Epithelial cell of esophagus (primary cell): ENCODE measurements at places on chromosomes 11 and 22.

GRCh38 chr11:72430741-72431570 lies 3.4 kb downstream of the CLPB start:
- DNase-seq = peak; percentile 63

GRCh38 chr11:74288161-74288560 lies 23.3 kb downstream of the P4HA3 start:
- DNase-seq = peak; percentile 78

- no peak for DNase-seq
Measured at GRCh38 chr11:34284156-34284555, 73.7 kb downstream of the ABTB2 start.

- no peak for DNase-seq
Measured at GRCh38 chr22:27995801-27996528, 76.9 kb upstream of the PITPNB start.

GRCh38 chr11:7688238-7688826 lies 15.0 kb upstream of the CYB5R2 start:
- peak; percentile 45 for DNase-seq

GRCh38 chr11:77167111-77167626 lies 39.1 kb downstream of the MYO7A start:
- peak; percentile 5 for DNase-seq

DNA sequence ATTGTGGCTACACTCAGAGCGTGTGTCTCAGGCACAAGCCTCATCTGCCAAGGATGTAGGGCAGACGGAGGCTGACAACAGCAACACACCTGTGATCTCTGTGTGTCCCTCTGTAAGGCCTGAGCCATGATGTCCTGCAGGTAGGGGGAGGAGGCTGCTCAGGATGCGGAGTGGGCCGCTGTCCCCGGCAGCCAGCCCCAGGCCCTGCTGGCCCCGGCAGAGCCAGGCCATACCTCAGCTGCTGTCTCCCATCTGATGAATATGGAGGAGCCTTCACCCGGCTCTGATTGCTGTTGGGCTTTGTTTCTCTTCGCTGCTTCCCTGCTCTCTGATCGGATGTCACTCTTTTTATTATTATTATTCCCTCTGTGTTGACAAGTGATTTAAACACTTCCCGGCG lies 83.6 kb upstream of the NCAM1 start:
- no peak for DNase-seq

DNA sequence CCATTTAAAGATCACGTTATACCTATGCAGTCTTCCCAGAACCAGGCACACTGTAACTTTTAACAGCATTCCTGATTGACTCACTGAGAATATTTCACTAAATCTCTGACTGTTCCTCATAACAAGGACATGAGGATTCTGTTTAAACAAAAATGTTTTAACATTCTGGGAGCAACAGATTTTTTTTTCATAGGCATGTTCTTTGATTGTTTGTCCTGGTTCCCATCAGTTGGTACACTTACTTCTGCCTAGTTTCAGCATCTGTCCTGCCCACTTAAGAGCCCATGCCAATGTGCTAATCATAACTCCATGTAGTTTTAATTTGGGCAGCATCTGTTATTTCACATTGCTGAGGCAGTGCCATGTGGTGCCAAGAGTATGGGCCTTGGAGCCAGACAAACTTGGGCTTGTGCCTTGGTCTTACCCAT lies 138.5 kb upstream of the CTSC start:
- DNase-seq = peak; percentile 30

DNA sequence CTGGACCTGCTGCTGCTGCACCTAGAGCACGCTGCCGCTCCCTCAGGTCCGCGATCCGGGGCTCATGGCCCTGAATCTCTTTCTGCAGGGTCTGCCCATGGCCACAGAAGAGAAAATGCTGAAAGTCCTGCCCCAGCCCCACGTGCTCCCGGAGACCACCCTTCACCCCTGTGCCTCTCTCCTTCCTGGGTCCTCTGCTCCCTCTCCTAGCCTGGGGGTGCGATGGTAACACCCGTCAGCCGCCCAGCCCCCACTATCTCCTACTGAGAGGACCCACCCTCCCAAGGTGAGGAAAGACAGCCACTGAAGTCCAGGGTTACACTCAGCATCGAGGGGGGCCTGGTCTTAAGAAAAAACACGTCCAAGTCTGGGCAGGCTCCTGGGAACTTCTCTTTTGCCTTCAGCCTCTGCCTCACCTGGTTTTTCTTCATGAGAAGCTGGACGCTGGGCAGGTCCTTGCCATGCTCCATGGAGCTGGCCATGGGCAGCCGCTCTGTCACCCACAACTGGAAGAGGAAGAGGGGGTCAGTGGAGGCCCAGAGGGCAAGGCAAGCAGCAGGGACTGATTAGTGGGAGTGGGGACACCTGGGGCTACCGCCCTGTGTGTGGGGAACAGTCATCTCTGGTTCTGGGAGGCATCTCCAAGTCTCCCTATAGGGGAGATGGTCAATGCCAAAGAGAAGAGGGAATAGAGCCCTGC lies 15.8 kb upstream of the RBM4B start:
- DNase-seq = no peak

DNA sequence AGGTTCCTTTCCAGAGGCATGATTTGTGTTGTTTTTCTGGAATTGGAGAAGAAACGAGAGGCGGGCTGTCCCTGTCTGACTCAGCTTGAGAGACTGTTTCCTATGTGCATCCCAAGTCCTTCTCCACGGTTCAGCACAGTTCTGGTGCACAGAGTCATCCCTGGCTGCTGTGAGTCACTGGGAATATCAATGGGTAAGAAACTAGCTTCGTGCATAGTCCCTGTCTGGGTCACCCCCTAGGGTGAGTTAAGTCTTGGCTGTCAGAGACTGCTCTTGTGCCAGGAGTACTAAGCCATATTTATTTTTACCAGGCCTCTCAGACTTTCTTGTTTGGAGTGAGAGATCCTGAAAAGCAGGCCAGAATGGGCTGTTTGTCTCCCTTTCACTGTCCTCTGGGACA lies 2.4 kb upstream of the LRP4 start:
- peak; percentile 97 for DNase-seq

DNA sequence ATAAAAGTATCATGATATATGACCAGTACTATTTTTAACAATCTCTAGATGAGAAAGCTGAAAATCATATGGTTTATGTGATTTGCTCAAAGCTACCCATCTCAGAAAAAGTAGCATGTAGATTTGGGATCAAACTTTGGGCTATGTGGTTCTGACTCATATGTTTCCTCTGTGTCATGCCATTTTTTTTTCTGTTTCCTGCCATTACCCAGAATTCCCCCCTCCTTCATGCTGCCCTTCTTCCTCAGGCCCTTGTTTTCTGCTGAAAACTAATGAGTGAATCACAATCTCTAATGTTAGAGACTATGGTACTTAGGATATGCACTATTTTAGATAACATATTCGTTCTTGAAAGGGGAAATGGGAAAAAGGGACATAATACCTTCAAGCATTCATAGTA lies 80.7 kb downstream of the JRKL start:
- no peak for DNase-seq

GRCh38 chr22:46112405-46112804 lies 37.9 kb upstream of the PPARA start:
- no peak for DNase-seq

GRCh38 chr11:7672960-7673723 lies at the start of gene CYB5R2:
CYB5R2 (minus strand) TSS chr11:7673500; CDS start chr11:7672825, 675 bp downstream.
- DNase-seq = peak; percentile 49

DNA sequence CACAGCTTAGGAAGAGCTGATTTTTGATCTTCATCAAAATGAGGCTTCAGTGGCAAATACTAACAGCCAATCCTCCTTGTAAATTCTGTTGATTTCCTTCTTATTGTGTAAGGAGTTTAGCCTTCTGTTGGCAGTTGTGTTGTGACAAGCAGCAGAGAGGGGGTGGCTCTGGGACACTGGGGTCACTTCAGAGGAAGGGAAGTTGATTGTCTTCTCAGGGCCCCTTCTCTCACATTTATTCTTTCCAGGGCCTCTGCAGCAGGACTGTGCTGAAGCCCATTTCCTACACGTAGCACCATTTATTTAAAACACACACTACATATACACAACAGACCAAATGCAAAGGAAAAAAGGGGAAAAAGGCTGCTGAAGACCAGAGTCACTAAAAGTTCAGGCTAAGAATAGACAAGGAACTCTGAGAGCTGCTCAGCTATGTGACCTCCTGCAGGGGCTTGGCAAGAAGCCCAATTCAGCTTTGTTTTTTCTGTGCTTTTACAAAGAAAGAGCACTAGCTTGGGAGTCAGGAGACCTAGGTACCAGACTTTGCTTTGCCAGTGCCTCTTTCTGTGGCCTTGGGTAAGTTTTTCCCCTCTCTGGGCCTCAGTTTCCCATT lies 28.3 kb upstream of the UPB1 start:
- no peak for DNase-seq

GRCh38 chr22:30318799-30319419 lies 7.8 kb downstream of the TBC1D10A start:
- no peak for DNase-seq

GRCh38 chr11:110159476-110159875 lies 66.3 kb downstream of the ZC3H12C start:
- no peak for DNase-seq

DNA sequence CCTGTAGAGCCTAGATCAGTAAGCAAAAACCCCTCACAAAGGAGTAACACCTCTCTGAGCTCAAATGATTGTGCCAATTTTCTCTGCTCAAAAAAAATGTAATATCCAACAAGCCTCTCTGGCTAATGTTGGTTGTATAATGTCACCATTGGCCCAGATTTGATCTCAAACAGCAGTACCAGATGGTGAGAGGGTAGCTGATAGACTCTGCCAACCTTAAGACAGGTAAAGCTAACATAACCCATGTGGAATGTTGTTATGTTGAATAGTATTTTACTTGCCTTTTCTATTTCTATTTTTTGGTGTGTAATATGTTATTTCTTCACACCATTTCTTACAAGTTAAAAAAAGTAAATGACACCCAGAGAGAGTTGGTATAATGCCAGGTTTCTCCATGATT lies 166.7 kb upstream of the GUCY1A2 start:
- DNase-seq = no peak

- peak; percentile 79 for DNase-seq
Measured at GRCh38 chr11:134242376-134242775, 10.8 kb downstream of the THYN1 start.

GRCh38 chr22:29307596-29308147 lies 1.2 kb downstream of the GAS2L1 start:
- DNase-seq = no peak

GRCh38 chr11:115922876-115923275 lies 418.7 kb upstream of the CADM1 start:
- DNase-seq = no peak

DNA sequence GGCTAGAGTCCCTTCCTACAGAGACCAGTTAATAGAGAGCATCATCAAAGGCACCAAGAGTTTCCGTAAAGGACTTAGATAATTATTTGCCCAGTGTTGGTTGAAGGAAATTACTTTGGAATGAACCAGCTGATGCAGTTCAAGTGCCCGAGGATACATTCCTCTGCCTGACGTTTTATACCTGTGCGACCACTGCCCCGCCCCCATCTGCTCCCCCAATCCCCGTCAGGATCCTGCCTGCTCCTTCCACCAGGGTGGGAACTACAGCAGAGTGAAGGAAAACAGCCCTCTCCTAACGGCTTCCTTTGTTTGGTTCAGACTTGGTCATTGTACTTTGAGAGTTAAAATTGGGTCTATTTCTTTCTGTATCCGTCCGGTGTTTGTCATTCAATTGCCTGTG lies 761.5 kb downstream of the NTM start:
- no peak for DNase-seq

- DNase-seq = peak; percentile 97
Measured at GRCh38 chr11:70270104-70270876, at the start of gene PPFIA1. PPFIA1 (plus strand) TSS chr11:70270690; CDS start chr11:70272173, 1,483 bp downstream.

GRCh38 chr11:68312780-68313573 lies 586 bp downstream of the LRP5 start:
- peak; percentile 40 for DNase-seq

DNA sequence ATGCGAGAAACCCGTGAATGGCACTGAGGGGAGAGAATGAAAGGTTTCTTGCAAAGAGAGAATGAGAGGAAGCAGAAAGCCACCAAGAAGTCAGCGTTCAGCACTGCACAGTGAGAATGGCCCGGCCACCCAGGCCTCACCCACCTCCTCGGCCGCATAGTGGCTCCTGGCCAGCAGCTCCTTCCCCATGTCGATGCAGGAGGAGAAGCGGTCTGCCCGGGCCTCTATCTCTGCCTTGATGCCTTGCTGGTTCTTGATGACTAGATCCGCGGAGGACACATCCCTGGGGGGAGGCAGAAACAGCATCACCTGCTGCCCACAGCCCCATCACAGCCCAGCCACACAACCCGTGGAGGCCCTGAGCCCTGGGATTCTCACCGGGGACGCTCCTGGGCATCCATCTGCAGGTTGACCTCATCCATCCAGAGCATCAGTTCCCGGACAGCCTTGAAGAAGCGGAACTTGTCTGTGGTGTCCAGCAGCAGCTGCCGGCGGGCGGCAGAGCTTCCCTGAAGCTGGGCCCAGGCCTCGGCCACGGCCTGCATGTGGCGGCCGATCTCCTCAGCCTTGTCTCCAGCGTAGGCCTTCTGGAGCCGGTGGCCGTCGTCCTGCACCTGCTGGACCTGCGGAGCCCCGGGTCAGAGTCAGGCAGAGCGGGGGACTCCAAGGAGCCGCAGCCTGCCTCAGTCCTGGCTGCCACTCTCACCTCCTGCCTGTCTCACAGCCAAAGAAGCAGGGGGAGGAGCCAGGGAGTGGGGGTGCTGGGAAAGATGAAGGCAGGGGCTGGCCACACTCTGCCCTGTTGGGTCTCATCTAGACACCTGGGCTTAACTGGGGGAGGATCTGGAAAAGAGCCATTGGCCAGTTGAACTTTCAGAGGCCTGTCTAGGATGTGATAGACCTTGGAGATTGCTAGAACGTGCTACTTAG lies 12.2 kb upstream of the RBM4B start:
- no peak for DNase-seq

GRCh38 chr22:44519886-44520285 lies 21.9 kb upstream of the RTL6 start:
- no peak for DNase-seq

- DNase-seq = no peak
Measured at GRCh38 chr11:99406345-99406744, 385.6 kb downstream of the CNTN5 start.

GRCh38 chr11:101553891-101554292 lies 29.9 kb downstream of the TRPC6 start:
- DNase-seq = no peak

- DNase-seq = peak; percentile 25
Measured at GRCh38 chr11:45108070-45109064, 38.1 kb upstream of the PRDM11 start.

GRCh38 chr11:47333886-47334443 lies 18.5 kb downstream of the MYBPC3 start:
- DNase-seq = no peak

GRCh38 chr22:30386960-30387827 lies at the start of gene RNF215:
RNF215 (minus strand) TSS chr22:30387411; CDS start chr22:30387313, 98 bp downstream.
- peak; percentile 75 for DNase-seq

DNA sequence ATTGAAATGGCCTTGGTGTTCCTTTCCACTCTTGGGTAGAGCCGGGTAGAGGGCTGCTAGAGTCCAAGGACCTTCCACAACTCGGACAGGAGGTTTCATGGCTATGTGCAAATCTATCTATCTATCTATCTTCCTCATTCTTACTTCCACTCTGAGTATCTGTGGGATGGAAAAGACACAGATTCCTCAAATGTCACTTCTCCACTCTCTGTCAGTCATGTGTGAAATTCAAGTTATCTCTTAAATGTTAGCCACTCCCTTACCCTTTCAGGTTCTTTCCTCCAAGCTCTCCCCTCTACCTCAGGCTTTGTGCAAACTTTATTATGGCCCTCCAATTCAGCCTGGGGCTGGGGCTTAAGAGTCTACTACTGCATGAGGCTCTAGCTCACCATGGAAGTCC lies 84.3 kb downstream of the GDPD4 start:
- no peak for DNase-seq
